ENCODE measurements at places on chromosomes 2 and 18.

DNA sequence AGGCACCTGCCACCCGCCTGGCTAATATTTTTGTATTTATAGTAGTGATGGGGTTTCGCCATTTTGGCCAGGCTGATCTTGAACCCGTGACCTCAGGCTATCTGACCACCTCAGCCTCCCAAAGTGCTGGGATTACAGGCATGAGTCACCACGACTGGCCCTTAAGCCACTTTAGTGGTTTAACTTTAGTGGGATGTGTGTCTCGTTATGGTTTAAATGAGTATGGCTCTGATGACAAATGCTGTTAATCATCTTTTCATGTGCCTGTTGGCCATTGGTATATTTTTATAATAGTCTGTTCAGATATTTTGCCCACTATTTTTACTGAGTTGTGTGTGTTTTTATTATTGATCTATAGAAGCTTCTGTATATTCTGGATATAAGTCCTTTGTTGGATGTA is 205.9 kb downstream of the MYO1B start:
- no peak for DNase-seq

- DNase-seq = no peak
Observed at GRCh38 chr2:17540093-17540812, at the start of gene VSNL1. TSS of gene VSNL1 (plus strand) at chr2:17540696. CDS start at chr2:17592075, 51,379 bp downstream.

- no peak for DNase-seq
Observed at GRCh38 chr2:196365145-196365544, 193.8 kb upstream of the STK17B start.

DNA sequence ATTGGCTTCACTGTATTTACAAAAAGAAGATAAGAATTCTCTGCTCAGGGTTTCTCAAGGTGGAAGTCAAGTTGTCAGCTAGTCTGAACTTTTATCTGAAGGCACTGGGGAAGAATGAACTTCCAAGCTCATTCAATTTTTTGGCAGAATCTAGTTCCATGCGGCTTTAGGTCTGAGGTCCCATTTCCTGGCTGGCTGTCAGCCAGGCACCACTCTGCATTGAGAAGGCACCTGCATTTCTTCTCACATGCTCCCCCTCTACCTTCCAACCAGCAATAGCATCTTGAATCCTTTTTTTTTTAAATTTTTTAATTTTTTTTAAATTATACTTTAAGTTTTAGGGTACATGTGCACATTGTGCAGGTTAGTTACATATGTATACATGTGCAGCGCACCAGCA is 46.2 kb upstream of the RPE start:
- no peak for DNase-seq

GRCh38 chr2:217444932-217445331 is 557.9 kb downstream of the TNS1 start:
- no peak for DNase-seq

Data from central memory CD4-positive, alpha-beta T cell (primary cell).